ENCODE measurements at places on chromosomes 16 and 17.

- no peak for DNase-seq
- H3K27me3 ChIP-seq: no peaks in the 10 kb centered on the region
- no peak overlapping the region for H3K4me3 ChIP-seq
- peaks cover 22% of the 10 kb centered on the region for H3K4me1 ChIP-seq
- H3K27ac ChIP-seq: no peak overlapping the region
Observed at GRCh38 chr17:59623151-59623550, 3.5 kb downstream of the CLTC start.

DNA sequence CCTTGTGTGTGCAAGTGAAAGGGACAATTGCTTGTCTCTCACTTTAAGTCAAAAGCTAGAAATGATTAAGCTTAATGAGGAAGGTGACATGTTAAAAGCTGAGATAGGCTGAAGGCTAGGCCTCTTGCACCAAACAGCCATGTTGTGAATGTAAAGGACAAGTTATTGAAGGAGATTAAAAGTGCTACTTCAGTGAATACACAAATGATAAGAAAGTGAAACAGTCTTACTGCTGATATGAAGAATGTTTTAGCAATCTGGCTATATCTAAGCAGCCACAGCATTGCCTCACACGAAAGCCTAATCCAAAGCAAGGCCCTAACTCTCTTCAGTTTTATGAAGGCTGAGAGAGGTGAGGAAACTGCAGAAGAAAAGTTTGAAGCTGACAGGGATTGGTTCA lies 71.0 kb downstream of the CDRT15 start:
- H3K27ac ChIP-seq: no peak overlapping the region
- H3K27me3 ChIP-seq: no peaks in the 10 kb centered on the region
- H3K36me3 ChIP-seq: no peaks in the 10 kb centered on the region
- no peak overlapping the region for H3K4me3 ChIP-seq
- H3K4me1 ChIP-seq: no peaks in the 10 kb centered on the region

GRCh38 chr17:32385971-32386370 lies 36.0 kb downstream of the ZNF207 start:
- H3K36me3 ChIP-seq: peaks cover 18% of the 10 kb centered on the region
- no peaks in the 10 kb centered on the region for H3K4me1 ChIP-seq
- DNase-seq: no peak
- H3K27me3 ChIP-seq: no peaks in the 10 kb centered on the region

DNA sequence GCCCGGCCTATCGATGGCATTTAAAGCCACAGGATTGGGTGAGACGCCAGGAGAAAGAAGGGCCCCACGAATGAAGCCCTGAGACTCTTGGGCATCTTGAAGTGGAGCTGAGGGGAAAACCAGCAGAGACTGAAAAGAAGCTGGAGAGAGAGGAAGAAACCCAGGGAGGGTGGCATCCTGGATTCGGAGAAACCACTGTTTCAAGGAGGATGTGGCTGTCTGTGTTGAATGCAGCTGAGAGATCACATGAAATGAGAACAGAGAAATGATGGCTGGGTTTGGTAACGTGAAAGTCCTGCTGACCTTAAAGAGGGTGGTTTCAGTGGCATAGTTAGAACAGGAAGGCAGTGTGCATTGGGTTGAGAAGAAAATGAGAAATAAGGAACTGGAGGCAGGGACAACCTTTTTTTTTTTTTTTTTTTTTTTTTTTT lies 3.8 kb downstream of the TNFSF12 start:
- H3K4me3 ChIP-seq: no peak overlapping the region
- H3K27me3 ChIP-seq: no peaks in the 10 kb centered on the region
- H3K36me3 ChIP-seq: peaks cover 2% of the 10 kb centered on the region
- peak overlapping the region; percentile 72 for H3K27ac ChIP-seq
- DNase-seq: no peak
- H3K4me1 ChIP-seq: peaks cover 60% of the 10 kb centered on the region

- H3K4me3 ChIP-seq: no peak overlapping the region
- H3K36me3 ChIP-seq: no peaks in the 10 kb centered on the region
- H3K27ac ChIP-seq: no peak overlapping the region
- no peak for DNase-seq
- peaks cover 3% of the 10 kb centered on the region for H3K4me1 ChIP-seq
Observed at GRCh38 chr17:50844117-50844700, 8.8 kb downstream of the WFIKKN2 start.

DNA sequence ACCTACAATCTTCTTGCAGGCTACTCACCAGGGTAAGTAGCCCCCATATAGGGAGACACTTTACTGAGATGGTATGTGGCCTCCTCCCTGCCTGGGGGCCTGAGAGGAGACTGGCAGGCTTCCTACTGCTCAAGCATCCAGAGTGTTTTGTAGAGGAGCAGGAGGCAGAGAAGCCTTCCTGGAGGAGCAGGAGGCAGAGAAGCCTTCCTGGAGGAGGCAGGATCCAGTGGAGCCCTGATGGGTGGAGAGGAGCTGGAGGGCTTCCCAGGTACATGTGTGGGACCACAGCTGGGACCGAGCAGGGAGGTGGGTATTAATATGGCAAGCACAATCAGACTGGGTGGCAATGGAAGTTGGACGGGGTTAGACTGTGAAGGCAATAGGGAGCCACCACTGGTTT lies 2.1 kb upstream of the ADGRG5 start:
- no peak overlapping the region for H3K27ac ChIP-seq
- peaks cover 86% of the 10 kb centered on the region for H3K4me1 ChIP-seq
- no peaks in the 10 kb centered on the region for H3K27me3 ChIP-seq
- no peaks in the 10 kb centered on the region for H3K36me3 ChIP-seq
- H3K4me3 ChIP-seq: no peak overlapping the region
- DNase-seq: no peak

DNA sequence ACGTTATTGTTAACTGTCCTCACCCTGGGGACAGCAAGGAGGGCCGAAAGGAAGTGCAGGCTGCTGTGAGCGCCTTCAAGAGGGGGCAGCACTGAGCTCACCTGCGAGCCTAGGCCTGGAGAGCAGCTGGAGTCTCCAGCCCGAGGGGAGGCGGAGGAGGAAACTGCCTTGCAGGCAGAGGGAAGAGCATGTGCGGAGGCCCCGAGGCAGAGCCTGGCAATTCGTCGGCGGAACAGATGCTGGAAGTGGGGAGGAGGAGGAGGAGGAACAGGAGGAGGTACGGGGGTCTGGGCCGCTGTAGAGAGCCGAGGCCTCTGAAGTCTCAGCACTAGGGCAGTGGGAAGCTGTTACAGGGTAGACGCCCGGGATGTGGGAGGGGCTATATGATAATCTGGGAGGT lies 49.6 kb upstream of the PLCG2 start:
- no peak overlapping the region for H3K4me3 ChIP-seq
- H3K27me3 ChIP-seq: no peaks in the 10 kb centered on the region
- peak; percentile 38 for DNase-seq

All from natural killer cell (primary cell).